ENCODE measurements at places on chromosomes 3 and 15.

DNA sequence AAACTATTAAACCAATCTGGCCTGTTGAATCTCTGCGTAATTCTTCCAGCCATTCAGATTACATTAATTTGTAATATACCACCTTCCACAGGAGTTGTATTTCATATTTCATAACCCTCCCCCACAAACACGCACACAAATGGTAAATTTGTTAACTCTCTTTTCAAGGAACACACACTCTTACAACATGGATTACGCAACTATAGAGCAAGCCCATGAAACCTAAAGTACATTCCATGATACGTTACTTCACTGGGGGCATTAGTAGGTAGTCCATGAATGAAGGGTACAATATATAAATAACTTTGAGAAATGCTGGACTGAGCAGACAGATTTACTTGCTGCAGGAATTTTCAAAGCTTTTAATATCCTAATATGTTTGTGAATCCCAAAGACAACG is 65.0 kb downstream of the TRIM69 start:
- no peak for DNase-seq

DNA sequence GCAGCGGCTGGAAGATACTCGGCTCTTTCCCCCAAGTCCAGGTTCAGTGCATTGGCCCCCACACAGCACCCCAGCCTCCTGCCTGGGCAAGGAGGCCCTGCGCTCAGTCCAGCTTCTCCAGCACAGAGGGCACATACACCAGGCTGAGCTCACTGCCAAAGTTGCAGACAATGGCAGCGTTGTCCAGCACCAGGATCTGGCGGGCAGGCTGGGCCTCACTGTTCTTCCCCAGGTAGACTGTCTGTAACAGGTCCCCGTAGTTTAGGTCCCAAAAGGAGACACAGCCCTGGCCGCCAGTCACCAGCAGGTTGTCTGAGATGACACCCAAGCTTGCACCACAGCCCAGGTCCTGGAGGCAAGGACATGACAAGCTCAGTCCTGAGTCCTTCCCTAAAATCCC is 32.9 kb downstream of the PTPN23 start:
- DNase-seq: no peak

DNA sequence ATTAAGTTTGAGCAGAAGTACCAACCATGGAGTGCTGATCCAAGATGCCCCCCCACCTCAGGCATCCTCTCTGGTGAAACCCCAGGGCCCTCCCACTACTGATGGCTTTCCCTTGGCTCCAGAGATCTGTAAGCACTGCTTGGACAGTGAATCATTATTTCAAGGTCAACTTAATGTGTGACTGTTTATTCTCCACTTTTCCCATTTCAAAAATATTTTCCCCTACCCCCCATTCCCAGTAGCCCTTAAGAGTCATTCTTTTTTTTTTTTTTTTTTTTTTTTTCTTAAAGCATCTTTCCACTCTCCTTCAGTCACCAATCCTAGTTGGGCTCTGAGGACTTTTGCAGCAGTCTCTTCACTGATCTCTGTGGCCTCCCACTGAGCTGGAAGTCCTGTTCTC is 82.6 kb downstream of the PCCB start:
- DNase-seq: no peak

DNA sequence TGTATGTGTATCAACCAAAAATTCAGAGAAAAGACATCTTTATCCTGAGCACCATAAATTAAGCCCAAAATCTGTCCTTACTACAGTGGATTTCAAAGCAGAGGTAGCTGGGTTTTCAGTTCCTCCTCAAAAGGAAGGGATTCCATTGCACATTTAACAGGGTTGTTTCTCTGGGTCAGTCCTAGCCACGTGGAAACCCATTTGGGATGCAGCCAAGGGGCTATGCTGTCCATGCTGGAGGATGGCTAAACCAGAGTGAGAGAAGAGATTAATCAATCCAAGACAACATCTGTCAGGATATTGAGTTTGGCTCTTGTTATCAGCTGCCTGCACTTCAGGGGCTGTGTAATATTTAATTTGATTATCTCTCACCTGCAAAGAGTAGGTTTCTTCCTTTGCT is 28.1 kb downstream of the LSAMP start:
- no peak for DNase-seq

GRCh38 chr15:57312006-57312317 is 64.3 kb upstream of the CGNL1 start:
- no peak for DNase-seq

DNA sequence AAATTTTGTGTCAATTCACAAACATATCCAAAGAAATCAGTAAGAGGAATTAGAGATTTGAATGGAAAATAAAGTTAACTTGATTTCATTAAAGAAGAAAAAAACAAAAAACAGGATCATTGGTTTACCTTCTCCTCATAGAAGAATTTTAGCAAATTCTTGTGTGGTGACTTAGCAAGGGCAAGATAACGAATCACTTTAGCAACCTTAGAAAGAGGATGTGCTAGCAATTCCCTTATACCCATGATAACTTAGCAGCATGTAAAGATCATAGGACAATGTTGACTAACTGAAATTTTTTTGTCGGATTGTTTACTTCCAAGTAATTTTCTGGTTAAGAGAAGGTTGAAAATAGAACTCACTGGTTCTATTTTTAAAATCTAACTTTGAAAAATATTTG is 609.3 kb downstream of the GBE1 start:
- DNase-seq: no peak

- DNase-seq: no peak
Measured at GRCh38 chr3:183875411-183875810, 9.3 kb downstream of the PARL start.

DNA sequence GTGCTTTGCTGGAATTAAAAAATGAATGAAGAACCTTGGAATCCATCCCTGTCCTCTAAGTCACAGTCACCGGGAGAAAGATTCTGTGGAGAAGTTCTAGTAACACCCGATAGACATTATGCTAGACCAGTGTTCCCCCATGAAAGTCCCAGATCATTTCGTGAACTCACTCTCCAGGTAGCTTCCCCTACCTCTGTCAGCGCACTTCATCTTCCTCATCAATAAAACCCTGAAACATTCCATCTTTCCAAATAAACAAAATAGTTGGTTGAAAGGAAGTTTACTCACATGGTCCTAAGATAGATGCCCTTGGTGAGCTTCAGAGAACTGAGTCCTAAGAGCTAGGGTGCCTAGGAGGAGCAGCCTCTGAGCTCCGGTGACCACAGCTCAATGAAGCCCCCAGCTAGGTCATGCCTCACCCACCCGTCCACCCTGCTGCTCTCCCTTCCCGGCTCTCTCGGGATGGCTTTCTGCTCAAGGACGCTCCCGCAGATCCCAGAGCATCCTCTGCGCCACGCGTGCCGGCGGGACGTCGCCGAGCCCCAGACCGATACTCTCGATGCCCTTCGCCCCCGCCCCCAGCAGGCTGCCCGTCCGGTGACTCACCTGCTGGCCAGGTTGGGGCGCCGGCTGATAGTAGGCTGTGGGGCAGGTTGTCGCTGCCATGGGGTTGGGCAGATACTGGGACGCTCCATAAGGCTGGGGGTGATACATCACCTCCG is 776 bp downstream of the VGLL3 start:
- no peak for DNase-seq

DNA sequence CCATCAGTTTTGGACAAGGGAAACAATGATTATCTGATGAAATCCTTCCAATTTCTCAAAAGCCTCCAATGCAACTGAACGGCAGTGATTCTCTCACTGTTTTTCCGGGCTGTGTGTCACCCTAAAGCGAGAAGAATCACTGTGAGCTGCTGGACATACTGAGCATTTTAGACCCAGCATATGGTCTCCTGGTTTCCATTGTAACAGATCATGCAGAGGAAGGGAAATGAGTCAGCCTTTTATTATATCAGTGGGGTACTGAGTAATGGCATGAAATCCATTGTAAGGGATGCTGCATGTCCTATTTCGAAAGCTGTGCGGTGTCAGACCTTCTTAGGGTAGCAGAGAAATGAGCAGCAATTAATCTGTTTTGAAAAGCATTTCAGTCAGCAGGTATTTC is 287.1 kb downstream of the IL5RA start:
- DNase-seq: no peak

- no peak for DNase-seq
Measured at GRCh38 chr15:63330926-63331325, 50.7 kb downstream of the CA12 start.

DNA sequence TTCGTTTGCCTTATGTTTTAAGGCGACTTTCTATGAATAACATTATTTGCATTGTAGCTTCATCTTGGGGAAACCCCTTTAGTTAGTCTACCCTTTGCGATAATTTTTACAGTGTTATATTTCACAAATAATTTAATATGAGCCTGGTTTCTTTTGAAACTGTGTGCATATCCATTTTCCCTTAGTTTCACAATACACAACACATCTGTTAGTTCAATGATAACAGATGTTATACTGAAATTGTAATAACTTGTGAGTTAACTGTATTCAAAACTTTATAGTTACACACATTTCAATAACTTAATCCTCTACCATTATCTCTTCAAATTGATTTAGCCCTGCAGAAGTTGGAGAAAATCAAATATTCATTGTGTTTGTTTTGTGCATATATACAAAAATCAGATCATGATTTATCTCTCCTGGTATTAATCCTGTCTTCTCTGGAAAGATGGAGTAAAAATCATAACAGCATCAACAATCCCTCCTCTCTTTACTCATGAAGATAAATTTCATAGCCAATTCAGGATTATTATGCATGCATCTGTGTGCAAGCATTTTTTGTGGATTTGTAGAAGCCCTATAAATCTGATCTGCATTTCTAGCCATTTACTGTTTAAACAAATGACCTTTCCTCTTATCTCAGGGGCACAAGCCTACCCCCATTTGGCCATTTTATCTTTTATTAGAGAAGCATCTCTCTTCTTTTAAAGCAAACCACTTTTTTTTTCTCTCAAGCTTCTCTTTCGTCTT is 304.0 kb downstream of the VPS13C start:
- no peak for DNase-seq
